ENCODE measurements at places on chromosomes 5 and 9.

GRCh38 chr9:35488021-35488420, 1.9 kb upstream of the RUSC2 start:
- DNase-seq = peak; percentile 82

DNA sequence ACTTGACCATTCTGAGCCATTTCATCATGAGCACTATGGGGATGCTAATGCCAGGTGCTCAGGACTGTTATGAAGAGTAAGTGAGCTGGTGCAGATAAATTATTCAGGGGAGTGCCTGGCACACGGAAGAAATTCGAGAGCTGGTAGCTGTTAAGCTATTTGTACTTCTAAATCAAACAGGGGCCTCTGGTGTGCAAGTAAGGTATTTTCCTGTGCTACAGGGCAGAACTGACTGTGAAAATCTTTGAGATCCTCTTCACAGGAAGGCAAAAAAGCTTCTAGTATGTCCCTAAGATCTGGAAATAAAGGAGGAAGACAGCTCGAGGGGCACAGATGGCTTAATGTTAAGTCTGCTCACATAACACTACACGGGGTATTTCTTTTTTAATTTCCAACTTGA, 106.3 kb upstream of the SPOCK1 start:
- DNase-seq = peak; percentile 19

DNA sequence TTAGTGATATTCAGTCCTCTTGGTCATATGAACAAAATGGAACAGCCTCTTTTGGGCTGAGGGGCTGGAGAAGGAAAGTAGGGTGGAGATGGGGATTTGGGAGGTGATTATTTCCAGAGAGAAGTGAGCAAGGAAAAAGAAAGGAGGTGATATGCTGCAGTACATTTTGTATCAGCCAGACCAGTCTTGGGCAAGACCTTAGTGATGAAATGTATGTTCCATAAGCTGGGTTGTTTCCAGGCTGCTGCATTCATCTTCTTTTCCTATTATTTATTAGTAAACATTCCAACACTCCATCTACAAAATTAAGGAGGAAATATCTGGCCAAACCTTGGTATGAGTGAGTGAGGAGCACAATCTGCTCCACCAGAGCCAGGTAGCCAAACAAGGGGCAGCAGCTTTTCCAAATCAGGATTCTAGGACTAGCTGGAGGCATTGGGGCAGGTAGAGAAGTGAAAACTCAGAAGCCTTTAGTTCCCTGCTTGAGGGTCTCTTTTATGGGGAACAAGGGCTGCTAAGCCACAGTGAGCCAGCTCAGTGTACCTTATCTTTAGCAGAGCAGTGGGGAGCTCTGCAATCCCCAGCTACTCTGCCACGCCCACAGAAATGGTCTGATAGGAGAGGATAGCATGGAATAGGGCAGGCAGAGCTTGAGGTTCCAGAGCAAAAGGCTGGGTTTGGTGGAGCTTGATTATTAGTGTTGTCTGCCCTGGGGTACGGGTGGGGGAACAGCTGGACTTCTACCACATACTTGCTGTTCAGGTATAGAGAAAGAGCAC, 19.5 kb downstream of the RAD1 start:
- DNase-seq = no peak

- no peak for DNase-seq
Measured at GRCh38 chr5:160685695-160686094, 166.3 kb downstream of the ATP10B start.

- DNase-seq = peak; percentile 29
Measured at GRCh38 chr9:124855944-124856765, 2.9 kb downstream of the WDR38 start.

GRCh38 chr5:81027481-81028058, 67.4 kb downstream of the RASGRF2 start:
- no peak for DNase-seq

DNA sequence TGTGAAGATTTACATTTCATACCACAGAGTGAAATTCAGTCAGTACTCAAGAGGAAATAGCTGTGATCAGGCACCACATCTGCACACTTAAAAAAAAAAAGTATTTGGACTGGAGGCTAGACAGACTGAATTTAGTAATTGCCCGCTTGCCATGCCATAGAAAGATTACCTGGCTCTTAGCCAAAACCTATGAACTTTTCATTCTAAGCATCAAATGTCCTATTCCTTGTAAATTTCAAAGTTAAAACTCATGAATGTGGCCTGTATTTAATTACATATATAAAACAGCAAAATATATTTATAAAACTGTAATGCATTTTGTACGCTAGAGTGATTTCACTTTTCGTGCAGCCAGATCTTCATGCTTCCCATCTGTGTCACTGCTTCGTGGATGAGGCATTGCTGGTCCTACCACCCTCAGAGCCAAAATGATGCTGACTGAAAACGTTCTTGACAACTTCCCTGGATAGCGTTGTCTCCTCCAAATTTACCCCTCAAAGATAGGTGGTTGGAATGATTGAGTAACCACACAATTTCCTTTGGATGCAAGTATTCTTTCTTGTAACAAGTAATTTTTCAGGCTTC, 447.9 kb upstream of the SGCD start:
- peak; percentile 94 for DNase-seq

DNA sequence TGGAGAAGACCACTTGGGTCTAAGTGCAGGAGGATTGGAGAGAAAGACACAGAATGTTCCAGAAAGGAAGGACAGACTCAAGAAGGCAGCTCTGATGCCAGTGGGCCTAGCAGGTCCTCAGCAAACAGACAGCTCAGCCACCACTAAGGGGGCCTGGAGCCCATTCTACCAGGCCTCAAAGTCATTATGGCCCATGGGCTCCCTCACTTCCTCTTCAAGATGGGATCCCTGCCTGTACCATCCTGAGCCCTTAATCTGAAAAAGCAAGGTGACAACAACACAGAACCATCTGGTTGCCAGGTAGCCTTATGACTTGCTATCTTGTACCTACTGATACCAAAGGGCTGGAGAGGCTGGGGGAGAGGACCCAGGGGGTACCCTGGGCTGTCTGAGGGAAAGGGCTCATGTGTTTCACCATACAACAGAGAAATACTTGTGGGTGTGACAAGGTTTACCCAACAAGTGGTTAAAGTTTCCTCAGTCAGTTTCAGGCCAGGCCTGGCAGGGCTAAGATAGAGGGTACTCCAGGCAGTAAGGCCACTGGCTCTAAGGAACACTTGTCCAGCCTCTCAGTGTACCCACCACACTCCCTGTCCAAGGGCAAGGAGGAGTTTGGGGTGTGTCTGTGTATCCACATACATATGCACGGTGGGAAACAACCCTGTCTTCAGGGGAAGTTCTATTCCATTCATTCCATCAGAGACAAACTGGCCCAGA, 30.7 kb downstream of the TCF7 start:
- DNase-seq = no peak

GRCh38 chr9:110583237-110583636, 3.7 kb upstream of the SVEP1 start:
- peak; percentile 74 for DNase-seq

DNA sequence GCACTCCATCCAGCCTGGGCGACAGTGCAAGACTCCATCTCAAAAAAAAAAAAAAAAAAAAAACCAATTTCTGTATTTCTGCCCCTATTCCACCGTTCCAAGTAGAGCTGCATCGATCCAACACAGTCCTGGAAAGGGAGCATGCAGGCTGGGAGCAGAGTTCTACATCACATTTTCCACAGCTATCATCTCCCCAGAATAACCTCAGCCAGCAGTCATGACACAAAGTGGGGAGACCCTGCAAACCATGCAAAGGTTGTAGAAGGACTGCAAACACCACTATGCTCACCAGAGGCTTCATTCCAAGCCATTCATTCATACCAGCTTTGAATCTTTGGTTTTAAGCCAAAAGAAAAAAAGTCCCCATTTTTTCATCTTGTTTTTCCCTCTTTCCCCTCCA, 20.8 kb upstream of the ZNF354A start:
- DNase-seq = no peak
